Stimulated activated CD4-positive, alpha-beta T cell treated with anti-CD3 and anti-CD28 coated beads, Interleukin-15, amount 100 ng/mL, for 48 hours (primary cell): ENCODE measurements at places on chromosomes 13 and 19.

DNA sequence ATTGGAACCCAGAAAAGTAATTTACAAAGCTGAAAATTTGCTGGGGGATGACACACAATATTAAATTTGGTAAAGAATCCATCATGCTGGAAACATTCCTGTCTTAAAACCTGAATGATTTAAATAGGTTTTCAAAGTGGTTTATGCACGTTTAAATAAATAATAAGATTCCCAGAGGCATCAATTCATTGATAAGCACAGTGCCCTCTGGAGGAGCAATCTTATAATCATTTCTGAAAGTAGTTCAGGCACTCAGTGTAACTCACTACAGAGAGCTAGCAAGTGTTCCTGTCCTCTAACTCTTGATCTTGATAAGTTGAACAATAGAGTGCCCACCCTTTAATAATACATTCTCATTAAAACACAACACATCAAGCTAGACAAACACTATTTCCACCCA lies 43.5 kb upstream of the SHISA2 start:
- no peak for DNase-seq

GRCh38 chr19:30446850-30447552 lies 74.8 kb downstream of the ZNF536 start:
- no peak for DNase-seq

DNA sequence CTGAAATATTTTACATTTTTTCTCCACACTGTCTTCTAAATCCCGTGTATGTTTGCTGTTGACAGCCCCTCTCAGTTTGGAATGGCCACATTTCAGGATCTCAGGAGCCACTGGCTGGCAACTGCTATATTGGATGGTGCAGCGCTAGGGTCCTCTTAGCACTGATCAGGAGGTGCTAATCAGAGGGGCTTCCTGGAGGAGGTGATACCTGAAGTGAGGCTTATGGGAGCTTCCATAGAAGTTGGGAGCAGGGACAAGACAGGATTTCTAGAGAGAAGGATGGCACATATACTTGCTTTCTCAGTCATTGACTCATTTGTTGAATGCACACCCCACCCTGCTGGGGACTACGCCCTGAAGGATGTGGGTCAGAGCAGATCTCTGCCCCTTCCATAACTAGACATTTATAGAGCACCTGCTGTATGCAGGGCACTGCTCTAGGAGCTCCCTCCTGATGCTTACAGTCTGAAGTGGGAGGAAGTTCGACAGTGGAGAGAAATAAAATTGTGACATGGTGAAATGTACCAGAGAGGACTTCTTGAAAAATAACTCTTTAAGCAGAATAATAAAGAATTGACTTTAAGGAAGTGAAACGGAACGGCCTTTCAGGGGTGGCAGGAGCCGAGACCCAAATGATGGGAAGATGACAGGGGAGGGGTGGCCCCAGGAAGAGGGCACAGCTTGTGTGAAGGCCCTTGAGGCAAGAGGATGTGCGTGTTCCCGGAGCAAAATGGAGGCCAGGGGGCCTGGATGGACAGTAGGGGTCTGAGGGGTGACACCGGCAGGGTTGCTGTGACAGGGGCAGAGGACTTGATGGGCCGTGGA lies 13.1 kb downstream of the AP2A1 start:
- no peak for DNase-seq

GRCh38 chr13:56861476-56861875 lies 279.2 kb upstream of the PRR20A start:
- DNase-seq = no peak

GRCh38 chr13:95698047-95698749 lies 21.3 kb downstream of the DNAJC3 start:
- no peak for DNase-seq

DNA sequence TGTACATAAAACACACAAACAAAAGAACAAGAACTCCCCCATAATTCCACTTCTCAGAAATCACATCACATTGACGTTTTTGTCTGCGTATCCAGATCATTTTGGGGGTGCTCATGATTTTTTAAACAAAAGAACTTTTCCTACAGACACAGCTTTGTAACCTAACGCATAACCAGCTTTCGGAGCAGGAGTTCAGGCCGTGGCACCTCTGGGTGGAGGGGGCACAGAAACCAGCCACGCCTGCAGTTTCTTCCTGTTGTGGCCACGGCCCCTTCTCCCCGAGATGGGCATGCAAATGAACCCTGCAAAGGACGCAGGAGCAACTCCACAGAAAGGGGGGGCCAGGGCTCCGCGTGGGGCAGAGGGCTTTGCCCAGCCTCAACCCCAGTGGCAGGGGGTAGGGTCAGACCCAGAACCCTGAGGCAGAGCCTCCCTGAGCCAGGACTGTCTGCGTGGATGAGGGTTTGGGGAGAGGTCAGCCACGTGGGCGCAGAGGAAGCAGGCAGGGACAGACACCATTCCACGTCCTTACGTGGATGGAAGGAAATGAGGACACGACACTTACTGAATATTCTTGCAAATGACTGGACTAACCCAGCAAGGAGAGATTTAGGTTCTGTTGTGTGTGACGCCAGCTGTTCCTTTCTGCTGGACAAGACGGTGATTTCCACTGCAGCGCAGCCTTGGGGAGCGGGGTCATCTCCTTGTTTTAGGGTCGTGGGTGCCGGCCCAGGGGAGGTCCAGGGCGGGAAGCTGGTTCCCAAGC lies 64.4 kb downstream of the RASA3 start:
- no peak for DNase-seq
